ENCODE measurements at places on chromosomes 2 and 18.

DNA sequence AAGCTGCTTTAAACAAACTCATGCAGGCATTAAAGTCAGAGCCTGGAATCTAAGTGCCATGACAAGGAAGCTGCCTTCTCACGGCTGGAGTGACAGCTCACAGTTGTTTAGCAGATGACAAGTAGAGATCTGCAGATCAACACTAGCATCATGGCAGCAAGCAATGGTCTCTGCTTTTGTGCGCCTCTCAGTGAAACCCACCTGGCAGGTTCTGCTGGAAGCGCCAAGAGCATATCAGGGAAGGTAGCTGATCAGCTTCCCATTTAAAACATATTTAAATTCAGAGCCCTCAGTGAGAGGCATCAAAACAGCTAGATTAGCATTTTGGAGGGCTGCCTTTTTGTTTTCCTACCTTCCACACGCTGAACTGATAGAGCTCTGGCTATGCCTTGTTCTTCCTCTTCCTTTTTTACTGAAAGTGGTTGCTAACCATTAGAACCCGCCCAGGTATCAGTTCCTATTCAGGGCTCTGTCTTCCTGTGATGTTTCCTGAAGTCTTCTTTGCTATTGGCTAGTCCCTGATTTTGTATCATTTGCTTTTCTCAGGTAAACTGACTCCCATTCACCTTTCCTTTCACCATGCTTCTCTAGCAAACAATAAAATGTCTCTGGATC, 70.8 kb downstream of the TMEM200C start:
- no peak for DNase-seq

- DNase-seq = peak; percentile 67
Measured at GRCh38 chr2:226798422-226799210, 1.0 kb downstream of the IRS1 start.

DNA sequence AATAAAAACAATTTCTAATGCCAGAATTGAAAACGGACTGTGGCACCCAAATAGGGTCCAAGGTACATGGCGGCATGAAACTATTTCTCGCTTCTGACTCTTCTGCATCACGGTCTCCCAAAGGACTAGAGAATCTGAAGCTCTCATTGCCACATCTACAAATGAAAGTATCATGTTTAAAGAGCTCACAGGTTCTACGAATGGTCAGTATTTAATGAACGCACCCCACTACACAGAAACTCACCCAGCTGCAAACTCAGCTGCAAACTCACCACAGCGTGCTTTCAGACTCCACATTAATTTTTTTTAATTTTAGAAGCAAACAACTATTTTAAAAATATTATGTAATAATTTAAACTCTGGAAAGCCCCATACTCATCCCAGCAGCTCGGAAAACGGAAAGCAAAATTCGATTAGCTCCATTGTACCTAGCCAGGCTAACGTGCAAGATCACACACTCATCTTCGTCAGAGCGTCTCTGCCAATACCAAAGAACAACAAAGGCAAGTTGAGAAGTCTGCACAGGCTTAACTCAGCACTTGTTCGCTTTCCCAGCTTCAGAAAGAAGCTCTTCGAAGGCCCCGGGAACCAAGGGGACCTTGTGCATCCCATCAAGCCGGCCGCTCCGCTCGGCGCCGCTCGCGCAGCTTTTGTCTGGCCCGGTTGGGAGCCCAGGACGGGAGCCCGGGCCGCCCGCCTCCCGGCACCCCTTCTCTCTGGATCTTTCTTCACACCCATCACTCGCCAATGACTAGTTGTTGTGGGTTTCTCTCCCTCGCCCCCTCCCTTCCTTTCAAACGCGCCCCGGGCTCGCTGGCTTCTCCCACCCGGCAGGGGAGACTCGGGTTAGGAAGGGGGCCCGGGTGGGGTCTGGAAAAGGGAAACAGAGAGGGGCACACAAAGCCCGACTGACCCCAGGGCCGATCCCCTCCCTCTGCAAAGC, 785 bp downstream of the CLASP1 start:
- DNase-seq = peak; percentile 62

DNA sequence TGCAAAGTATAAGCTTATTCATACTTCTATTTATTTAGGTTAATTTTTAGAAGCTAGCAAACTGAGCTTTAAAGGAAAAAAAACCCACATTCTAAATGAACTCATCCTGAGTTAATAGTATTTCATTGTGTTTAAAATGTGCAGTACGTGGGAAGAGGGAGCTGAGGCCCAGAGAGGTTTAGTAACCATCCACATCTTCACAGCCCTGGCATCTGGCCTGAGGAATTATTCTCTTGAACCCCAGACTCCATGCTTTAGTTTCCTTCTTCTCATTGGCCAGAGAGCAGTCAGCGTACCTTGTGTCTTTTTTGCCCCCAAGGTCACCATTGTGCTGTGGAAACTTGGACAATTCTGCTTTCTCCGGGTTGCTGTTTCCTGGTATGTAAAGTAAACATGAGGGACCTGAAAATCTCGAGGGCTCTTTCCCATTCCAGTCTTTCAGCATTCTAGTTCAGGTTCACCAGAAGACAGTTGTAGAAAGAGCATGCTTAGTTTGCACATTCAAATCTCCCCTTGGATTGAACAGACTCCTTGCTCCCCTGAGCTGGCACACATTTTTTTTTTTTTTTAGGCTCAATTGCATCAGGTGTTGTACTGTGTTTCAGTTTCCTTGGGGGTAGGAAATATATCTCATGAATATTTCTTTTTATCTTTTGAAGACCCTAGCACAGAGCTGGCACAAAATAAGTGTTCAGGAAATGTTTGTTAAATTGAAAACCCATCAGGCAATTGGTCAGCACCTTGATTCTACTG, 81.4 kb downstream of the MYCN start:
- DNase-seq = no peak
